Stimulated activated naive CD8-positive, alpha-beta T cell treated with anti-CD3 and anti-CD28 coated beads, Interleukin-15, amount 100 ng/mL, for 72 hours (primary cell): ENCODE measurements at places on chromosomes 3 and 15.

- no peak for DNase-seq
Observed at GRCh38 chr3:69594286-69594685, 145.0 kb upstream of the MITF start.

DNA sequence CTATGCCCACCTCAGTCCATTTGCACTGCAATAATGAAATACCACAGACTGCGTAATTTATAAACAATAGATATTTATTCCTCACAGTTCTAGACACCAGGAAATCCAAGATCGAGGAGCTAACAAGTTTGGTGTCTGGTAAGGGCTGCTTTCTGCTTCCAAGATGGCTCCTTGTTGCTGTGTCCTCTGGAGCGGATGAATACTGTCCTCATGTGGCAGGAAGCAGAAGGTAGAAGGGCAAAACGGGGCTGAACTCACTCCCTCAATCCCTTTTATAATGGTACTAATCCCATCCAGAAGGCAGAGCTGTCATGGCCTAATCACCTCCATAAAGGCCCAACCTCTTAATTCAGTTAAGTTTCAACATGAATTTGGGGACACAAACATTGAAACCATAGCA, 75.3 kb downstream of the P2RY1 start:
- DNase-seq: no peak

DNA sequence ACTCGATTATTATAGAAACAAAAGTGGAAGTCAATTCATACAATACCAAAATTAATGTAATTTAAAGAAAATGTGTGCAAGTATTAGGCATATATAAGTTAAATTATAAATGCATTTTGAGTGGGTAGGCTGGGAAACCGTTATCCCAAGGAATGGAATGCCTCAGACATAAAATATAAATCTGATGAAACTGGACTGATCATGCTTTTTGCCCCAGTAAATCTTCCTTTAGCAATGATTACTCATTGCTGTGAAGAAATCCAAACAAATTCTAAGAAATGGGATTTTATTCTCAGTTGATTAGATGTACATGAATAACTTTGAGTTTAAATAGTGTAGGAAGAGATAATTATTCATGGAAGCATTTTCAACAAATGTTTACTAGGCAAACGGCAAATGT, 185.5 kb upstream of the KCNMB2 start:
- DNase-seq: no peak

DNA sequence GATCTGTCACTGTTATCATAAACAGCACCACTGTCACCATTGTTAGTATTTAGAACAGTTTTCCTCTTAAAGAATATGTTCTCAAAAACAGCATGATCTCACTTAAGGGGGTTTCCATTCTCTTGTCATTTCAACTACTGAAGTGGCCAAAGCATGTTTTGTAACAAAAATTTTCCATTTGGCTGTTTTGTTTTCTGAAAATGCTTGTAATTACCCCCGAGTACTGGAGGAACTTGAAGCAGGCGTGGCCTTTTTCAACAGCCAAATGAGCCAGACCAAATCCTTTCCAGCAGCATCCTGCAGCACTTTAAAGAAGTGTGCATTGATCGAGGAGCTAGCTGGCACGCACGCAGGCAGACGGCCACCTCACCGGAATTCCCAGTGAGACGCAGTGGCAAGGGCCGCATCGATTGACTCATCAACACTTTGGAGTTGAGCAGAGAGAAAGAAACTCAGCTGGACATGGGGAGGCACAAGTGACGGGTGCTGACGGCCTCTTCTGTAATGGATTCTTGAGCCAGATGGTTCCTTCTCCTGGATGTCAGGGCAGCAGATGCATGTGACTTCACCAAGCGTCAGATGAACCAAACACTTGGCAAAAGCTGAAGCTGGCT, 234.3 kb upstream of the IGF1R start:
- no peak for DNase-seq

- no peak for DNase-seq
Observed at GRCh38 chr3:156739976-156740375, 65.6 kb downstream of the TIPARP start.

- DNase-seq: no peak
Observed at GRCh38 chr3:171748064-171748924, 62.0 kb downstream of the PLD1 start.

DNA sequence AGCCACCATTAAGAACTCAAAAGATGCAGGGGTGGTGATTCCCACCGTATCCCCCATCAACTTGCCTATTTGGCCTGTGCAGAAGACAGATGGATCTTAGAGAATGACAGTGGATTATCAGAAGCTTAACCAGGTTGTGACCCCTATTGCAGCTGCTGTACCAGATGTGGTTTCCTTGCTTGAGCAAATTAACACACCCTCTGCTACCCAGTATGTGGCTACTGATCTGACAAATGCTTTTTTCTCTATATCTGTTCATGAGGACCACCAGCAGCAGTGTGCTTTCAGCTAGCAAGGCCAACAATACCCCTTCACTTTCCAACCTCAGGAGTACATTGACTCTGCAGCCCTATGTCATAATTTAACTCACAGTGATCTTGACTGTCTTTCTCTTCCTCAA, 8.6 kb upstream of the MCF2L2 start:
- no peak for DNase-seq

GRCh38 chr3:105459566-105460290, 93.0 kb downstream of the ALCAM start:
- no peak for DNase-seq

DNA sequence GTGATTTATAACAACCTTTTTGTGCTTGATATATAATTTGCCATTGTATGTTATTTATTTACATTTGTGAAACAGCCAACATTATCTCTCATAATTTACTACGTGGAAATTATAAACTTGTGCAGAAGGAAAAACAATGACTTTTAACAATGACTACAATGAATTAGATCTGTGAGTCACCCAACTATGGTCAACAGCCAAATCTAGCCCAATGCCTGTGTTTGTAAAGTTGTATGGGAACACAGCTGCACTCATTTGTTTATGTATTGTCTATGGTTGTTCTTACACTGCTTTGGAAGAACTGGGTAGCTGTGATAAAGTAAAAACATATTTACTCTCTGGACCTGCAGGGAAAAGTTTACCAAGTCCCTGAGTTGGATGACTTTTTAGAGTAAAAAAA, 110.4 kb downstream of the OTOL1 start:
- no peak for DNase-seq

DNA sequence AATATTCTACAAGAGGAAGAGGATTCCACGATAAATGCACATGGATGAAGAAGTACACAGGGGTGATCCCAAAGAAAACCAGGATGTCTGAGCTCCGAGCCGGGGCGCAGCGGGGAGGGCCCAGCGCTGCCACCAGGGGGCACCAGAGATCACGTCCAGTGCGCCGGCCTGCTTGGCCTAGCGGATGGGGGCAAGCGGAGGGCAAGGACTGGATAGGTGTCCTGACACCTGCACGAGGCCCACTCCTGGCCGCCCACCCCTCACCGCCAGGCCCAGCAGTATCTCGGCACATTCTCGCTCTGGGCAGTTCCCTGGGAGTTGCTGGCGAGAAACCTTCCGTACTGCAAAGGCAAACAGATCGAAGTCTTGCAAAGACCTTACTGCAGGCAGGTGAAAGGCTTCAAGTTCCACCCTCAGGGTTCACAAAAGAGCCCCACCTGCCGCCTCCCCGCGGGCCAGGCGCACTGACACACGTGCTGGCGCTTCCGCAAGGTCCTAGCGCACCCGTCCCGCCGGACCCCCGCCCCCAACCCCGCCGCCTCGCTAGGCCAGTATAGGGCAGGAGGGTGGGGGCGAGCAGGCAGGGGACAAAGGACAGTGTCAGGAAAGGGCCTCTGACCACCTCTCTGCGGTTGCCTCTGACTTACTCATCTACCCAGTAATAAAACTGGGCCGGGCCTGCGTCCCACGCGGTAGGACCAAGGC, 3.3 kb downstream of the ANKRD63 start:
- peak; percentile 69 for DNase-seq

- no peak for DNase-seq
Observed at GRCh38 chr15:101037090-101037830, 118.1 kb downstream of the LRRK1 start.

- no peak for DNase-seq
Observed at GRCh38 chr3:55692295-55692956, 205.3 kb upstream of the WNT5A start.

DNA sequence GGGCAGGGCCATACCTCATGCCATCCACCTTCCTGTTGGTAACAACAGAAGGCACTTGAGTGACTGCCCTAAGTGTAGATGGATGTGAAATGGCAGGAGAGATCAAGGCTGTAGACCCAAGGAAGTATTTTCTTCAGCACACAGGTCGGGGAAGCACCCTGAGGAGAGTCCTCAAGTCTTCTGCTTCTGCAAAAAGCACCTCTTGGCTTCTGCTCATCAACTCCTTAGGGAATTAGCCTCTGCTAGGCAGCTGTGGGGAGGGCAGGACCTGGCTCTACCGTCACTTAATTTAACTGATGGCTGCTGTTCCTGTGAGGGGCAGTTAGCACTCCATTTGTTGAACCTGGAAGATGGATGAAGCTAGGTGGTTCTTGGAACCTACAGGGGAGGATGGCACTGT, 6.9 kb upstream of the CACNA2D2 start:
- DNase-seq: no peak

DNA sequence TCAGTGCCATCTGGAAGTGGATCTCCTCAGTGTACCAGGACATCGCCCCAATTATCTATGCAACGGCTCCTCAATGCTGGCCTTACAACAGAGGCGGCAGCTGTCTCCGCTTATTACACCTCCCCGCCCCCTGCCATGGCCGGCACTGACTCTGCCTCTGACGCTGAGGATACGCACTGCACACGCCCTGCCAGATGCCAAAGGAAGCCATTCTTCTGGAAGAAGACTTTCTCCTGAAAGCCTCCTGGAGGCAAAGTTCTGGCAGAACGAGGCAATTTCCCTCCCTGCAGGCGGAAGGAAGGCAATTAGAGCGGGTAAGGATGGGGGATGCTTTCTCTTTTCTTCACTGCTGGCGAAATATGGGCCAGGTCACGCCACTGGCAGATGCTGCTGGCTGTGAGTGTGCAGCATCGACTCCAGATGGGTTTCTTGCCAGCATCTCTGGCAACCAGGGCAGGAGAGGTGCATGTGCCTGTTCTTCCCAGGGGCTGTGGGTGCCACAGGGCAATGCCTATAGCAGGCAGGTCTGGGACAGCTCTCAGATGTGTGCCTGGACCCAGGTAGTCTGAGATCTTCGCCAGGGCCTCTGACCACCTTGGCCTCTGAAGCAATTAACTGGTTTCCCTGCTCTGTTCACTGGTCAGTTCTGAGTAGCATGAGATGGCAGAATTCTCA, 62.2 kb upstream of the MRPS22 start:
- no peak for DNase-seq

GRCh38 chr15:98311566-98312188, 336.7 kb upstream of the IGF1R start:
- peak; percentile 58 for DNase-seq

DNA sequence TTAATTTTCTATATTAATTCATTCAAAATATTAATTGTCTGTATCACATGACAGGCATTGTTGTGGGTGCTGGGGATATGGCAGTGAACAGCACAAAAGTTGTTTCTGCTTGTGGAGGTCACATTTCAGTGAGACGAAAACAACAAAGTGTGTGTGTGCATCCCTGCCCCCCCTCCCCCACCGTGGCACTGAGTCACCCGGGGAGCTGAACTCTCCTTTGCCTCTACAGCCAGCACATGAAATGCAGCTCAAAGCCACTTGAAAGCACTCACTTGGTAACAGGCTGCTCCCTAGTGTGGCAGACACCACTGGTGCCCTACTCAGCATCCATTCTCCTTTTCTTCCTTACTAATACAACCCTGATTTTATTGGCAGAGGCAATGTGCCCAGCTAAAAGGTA, 16.9 kb upstream of the SCAMP5 start:
- DNase-seq: no peak

- no peak for DNase-seq
Observed at GRCh38 chr3:139227827-139228226, 116.0 kb upstream of the MRPS22 start.

DNA sequence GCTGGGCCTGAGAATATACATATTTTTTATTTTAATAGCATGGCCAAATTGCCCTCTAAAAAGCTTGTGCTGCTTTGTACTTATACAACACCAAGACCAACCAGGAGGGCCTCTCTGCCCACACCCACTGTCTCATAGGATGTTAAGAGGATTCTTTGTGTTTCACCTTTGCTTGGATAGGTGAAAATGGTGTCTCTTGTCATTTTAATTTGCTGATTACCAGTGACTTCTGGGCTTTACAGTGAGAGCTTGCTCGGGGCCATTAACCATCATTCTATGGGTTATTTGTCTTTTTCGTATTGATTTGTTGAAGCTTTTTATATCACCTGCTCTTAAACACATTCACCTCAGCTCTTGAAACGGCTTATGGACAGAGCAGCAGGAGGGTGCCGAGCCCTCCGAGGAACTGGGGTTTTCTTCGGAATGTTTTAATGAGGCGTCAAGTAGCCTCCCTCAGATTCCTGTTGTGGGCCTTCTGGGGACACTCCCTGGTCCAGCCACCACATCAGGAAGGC, 10.5 kb downstream of the PTH1R start:
- no peak for DNase-seq

GRCh38 chr3:118512301-118512700, 522.3 kb downstream of the IGSF11 start:
- DNase-seq: no peak

- no peak for DNase-seq
Observed at GRCh38 chr3:154144825-154145465, 23.8 kb downstream of the ARHGEF26 start.

DNA sequence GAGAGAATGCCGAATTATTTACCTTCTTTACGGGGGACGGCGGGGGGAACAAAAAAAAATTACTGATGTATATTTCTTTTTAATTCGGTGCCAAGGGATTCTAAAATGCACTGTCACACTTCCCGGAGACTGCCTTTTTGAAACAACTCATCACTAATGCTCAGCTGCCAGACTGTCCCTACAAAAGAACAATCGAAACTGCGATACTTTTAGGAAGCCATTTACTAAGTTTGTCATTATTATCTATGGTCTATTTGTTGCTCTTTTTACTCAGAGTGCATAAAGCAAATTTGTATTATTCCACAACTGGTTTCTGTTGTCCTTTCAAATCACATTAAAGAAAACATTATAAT, 60.8 kb downstream of the TM4SF4 start:
- DNase-seq: no peak

GRCh38 chr3:8450618-8451017, 51.0 kb upstream of the LMCD1 start:
- DNase-seq: no peak

GRCh38 chr3:99388780-99389179, 249.6 kb upstream of the COL8A1 start:
- no peak for DNase-seq

GRCh38 chr3:5197470-5198312, 10.2 kb downstream of the EDEM1 start:
- peak; percentile 43 for DNase-seq

DNA sequence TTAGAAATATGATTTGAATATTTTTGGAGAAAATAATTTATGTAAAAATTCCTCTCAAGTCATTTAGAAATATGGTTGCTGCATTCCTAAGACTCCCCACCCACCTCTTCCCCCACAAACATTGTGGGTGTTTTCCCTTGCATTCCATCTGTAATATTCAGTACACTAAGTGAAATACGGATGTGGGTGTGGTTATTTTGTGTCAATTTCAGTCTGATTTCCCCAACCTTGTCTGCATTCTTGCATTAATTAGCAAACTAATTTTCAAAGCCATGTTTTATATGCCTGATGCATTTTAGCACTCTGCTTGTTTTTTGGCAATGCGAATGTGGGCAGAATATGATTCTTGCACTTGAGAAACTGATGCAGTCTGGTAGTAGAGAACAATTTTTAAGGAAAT, 408.3 kb upstream of the RGMA start:
- DNase-seq: no peak
